Kasumi-1 (cell line): ENCODE measurements at places on chromosomes 7 and 10.

DNA sequence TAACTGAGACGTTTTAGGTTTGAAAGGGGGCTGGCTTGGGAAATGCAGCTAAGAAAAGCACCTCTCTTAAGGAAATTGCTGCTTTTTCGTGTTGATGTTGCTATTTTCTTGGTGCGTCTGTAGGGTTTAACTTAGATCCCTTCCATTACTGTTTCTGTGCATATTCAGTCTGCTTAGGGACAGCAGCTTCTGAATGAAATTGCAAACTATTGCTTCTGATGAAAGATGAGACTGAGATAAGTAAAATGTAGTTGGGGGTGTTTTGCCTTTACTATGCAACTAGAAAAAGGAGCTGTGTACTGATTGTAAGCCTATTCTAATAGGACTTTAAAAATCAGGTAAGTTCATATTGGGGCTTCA, 772 bp downstream of the HDAC9 start:
- DNase-seq = no peak

DNA sequence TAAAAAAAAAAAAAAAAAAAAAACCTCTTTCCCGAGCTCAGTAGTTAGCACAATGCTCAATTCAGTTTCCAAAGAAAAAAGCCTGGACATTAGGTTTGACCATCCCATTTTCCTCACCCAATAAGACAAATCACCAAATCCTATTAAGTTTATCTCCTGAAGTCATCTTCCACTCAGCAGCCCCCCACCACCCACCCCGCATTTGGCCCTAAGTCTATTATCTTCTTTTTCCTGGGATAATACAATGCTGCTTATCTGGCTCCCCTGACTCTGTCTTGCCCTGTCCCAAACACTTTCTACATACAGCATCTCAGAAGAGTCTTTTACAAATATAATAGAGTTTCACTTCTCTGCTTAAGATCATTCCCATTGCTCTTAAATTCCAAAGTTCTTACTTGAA, 17.8 kb upstream of the LMOD2 start:
- DNase-seq = no peak

DNA sequence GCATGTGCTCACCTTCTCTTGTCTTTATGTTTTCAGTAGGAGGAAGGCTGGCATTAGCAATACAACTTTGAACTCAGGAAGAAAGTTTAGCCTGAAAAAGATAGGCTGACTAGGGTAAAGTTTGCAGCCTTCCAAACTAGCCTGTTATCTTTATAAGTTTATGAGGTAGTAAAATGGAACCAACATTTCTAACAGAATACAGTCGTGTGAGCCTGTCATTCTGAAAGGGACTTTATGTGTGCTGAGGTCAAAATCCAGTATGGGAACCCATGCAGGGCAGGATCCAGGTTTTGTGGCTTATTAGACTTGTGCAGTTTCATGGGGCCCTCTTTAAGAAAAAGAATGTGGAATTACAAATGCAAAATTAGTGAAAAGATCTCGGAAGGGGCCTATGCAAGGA, 201.0 kb upstream of the PRPS1L1 start:
- DNase-seq = no peak

DNA sequence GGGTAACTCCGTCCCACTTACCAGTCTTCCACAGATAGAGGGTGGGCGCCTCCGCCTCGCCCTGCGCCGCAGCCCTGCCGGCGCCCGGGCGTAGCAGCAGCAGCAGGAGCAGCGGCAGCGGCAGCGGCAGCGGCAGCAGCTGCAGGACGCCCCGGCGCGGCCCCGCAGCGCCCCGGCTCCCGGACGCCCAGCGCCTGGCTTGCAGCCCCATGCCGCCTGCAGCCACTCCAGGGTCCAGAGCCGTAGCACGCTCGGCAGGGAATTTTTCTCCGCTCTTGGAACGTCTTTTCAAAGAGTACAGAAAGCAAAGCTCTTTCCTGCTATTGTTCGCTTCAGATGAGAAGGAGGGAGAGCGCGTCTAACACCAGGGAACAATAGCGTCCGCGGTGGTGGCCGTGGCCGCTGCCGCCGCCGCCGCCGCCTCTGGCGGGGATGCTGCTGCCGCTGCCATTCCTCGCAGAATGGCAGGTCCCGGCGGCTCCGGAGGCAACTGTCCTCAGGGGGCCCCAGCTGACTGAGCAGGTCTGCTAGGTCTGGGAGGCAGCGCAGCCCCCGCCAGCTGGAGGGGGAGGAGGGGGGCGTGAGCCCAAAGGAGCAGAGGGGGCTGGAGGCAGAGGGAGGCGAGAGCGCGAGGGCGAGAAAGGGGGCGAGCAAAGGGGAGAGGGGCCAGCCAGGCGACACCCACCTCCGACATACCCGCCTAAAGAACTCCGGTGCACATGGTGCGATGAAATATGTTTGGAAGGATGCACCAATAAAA, at the start of gene THSD7A:
THSD7A (minus strand) TSS at position 463 of the 760 bp plus-strand sequence; CDS start at position 211, 252 bp downstream.
- DNase-seq = no peak

- no peak for DNase-seq
Measured at GRCh38 chr10:48672596-48673265, 11.9 kb upstream of the WDFY4 start.

- DNase-seq = no peak
Measured at GRCh38 chr10:84354623-84355022, 26.2 kb downstream of the CCSER2 start.

DNA sequence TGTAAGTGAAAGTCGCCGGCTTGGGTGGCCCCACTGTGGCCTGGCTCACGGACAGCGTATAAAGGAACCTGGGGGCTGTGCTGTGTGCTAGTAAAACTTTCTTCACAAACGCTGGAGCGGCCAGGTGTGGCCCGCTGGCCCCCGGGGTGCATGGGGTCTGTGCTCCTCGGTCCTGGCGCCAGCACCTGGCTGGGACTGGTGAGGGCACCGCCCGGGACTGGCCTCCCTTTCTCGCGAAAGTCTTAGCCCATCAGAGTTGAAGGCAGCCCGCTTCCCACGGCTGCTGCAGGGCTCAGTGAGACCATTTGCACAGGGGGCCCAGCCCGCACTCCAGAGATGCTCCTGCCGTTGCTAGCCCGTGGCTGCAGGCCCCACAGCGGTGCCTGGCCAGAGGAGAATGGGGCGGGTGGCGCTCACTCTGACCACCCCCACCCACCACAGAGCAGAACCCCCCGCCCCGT, 5.8 kb downstream of the PWWP2B start:
- DNase-seq = no peak

DNA sequence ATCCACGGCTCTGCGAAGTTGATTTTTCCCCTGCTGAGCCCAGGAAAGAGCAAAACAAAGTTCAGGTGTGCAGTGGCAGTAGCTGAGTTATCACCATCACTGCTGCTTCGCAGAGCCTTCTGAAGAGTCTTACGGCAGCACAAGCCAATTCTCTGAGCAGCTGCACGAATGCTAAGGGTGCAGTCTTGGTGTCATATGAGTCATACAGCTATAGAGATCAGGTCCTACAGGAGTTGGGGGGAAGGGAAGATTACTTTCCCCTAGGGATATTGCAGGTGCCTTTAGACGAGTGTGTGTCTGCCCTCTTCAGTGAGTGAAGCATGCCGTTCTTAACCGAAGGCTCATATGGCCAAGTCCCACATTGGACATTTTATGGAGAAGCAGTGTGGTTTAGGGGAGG, 227.8 kb downstream of the CELF2 start:
- DNase-seq = no peak

GRCh38 chr7:95684037-95684436, 87.7 kb upstream of the PDK4 start:
- DNase-seq = peak; percentile 27

DNA sequence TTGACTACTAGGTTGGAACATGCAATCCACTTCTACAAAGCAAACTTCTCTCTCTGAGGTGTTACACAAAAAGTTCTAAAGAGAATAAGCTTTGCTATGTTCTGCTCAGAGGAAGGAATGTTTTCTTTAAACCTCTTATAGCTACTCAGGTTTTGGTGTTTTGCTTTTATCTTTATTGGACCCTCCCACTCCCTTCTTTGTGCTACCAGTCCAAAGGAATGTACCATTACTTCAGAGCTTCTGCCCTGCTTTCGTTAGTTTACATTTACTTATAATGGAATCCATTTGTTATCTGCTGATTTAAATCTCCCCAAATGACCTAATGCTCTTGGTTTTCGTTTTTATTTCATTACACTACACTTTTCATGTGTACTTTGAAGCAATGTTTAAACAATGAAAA, 154.9 kb downstream of the ATE1 start:
- DNase-seq = no peak

DNA sequence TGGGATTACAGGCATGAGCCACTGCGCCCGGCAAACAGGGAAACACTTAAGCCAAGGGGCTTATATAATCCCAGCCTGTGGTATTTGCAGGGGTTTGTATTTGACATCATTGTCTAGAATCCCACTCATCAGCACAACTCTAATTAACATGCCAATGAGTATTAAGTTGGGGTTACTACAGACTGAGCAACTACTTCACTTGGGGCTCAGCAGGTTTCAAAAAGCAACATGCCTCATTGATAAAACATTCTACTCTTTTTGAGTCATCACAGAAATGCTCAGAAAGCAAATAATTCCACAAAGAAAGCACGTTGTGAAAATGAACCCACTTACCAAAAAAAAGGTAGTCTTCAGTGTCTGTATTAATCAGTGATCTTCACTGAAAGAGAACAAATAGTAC, 236.9 kb upstream of the CELF2 start:
- no peak for DNase-seq

- DNase-seq = no peak
Measured at GRCh38 chr7:23372611-23373010, 73.5 kb downstream of the MALSU1 start.

- DNase-seq = no peak
Measured at GRCh38 chr10:37520488-37520887, 336.9 kb downstream of the ZNF248 start.

DNA sequence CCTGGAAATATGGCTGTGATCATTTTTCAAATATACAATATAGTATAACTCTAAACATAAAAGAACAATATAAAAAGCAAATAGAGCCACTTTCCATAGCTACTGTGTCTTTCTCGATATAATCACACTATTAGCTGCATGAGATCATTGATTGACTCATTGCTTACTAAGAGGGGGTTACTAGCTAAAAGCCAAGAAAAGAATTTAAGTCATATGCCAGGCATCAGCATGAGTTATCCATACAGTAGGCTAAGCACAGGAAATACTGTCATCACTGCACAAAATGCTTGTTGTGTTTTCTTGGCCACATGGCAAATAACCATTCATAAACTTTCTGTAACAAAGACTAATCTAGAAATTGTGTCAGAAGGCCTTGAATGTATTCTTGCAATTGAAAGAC, 18.8 kb upstream of the ABCB5 start:
- no peak for DNase-seq

DNA sequence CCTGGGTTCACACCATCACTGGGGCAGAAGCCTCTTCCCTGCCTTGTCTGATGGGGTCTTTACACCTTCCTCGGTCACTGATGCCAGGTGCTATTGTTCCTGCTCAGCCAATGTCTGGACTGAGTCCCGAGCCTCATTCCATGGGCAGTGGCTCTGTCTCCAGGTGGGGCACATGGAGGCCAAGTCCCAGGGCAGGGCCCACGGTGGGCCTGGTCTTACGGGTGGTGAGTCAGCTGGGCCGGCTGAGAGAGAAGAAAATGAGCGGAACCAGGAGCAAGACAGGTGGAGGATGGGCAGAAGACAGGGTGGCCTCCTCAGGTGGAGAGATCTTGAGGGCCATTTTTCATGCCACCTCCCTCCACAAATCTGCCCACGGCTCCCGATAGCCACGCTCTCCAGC, 131.7 kb upstream of the FAM20C start:
- no peak for DNase-seq

- DNase-seq = peak; percentile 79
Measured at GRCh38 chr10:43287056-43288007, 20.5 kb upstream of the RASGEF1A start.

DNA sequence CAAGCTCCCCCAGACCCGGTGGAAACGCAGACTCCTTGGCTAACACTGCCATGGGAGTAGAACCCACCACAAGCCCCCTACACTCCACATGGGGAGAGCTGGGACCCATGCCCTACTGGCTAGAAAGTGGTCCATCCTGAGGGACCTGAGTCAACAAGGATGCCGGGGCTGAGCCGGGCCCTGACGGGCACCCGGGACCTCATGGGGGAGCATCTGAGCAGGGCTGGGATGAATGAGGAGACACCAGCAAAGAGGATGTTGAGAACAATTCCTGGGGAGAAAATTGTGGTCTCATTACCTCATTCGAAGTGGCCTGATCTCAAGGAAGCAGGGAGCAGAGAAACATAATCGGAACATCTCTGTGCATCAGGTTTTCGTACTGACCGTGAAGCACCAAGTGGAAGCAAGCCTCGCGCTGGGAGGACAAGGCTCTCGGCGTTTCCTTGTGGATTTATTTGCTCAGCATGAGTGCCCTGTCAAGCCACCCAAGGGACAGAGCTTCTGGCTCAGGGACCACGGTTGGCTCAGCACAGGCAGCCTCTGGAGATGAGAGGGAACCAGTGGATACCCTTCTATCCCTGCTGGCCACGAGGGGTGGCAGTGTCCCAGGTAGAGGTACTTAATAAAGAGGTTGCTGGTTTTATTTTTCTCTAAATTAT, 132.2 kb upstream of the FAM20C start:
- no peak for DNase-seq

DNA sequence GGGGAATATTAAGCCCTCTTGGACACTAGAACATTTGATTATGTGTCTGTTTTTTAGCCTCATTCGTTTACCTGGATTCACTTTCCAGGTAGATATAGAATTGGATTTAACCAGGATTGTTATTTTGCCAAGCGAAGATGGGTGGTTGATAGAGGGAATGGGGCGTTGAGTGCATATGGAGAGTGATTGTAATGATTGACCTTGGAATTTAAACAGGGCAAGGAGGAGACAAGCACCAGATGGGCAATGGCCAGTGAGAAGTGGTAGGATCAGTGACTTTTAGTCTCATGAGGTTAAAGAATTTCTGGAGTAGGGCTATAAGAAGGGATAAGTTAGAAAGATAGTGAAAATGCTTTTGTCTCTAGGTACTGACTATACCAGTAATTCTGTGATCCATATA, 211.2 kb upstream of the CSTF2T start:
- no peak for DNase-seq

DNA sequence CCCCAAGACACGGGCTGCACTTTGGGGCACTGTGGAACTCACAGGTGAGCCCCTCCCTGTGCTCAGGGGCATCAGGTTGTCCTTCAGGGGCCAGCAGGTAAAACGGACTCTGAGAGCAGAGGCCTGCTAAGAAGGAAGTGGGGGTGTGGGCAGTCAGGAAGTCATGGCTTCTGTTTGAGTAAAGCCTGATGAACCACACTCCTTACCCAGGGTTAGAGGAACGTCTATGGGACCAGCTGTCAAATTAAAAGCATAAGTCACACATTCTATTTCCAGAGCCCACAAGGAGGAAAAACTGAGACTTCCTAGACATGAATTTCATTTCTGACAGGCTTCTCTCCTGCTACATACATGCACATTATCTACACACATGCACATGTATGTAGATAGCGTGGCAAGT, 616.4 kb downstream of the SDK1 start:
- no peak for DNase-seq
